ENCODE measurements at places on chromosomes 1 and 21.

DNA sequence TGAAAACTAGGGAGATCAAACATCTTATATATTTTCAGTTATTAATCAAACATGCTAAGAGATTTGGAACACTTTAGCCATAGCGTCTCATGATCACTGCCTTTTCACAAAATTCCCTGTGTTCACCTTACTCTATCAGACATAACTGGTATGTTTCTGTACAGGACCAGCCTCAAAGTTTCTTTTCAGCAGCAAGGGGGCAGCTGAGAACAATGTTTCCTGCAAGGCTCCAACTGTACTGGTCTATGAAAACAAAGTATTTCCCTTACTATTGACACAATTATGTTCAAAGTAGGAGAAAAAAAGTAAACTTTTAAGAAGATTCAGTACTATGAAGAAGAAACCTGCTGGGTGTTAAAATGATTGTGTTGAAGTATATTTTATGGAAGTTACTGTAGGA, 98.5 kb downstream of the ATF6 start:
- no peak for DNase-seq

- DNase-seq: no peak
These were observed 7.9 kb downstream of the SDF4 start for GRCh38 chr1:1223891-1224290.

DNA sequence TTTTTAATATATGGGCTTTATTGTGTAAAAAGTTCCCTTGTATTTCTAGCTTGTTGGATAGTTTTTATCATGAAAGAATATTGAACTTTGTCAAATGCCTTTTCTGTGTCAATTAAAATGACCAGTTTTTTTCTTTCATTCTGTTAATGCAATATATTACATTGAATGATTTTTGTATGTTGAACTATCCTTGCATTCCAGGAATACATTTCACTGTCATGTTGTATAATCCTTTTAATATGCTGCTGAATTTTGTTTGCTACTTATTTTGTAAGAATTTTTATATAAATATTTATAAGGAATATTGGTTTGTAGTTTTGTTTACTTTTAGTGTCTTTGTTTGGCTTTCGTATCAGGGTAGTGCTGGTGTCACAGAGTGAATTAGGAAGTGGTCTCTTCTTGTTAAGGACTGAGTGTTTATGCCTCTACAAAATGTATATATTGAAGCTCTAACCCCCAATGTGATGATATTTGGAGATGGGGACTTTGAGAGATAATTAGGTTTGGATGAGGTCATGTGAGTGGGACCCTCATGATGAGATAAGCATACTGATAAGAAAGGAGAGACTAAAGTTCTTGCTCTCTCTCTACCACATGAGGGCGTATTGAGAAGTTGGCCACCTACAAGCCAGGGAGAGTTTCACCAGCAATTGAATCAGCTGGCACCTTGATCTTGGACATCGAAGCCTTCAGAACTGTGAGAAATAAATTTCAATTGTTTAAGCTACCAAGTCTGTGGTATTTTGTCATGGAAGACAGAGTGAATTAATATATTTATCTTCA, 12.0 kb upstream of the SLAMF6 start:
- no peak for DNase-seq

- no peak for DNase-seq
These were observed 2.8 kb downstream of the PTPRU start for GRCh38 chr1:29239142-29239541.

- no peak for DNase-seq
These were observed 3.9 kb upstream of the TGFBR3 start for GRCh38 chr1:91889717-91890459.
